ENCODE measurements at places on chromosomes 12 and 14.
A peak's percentile ranks its signal among the peaks of the same experiment; 100 is the strongest.

DNA sequence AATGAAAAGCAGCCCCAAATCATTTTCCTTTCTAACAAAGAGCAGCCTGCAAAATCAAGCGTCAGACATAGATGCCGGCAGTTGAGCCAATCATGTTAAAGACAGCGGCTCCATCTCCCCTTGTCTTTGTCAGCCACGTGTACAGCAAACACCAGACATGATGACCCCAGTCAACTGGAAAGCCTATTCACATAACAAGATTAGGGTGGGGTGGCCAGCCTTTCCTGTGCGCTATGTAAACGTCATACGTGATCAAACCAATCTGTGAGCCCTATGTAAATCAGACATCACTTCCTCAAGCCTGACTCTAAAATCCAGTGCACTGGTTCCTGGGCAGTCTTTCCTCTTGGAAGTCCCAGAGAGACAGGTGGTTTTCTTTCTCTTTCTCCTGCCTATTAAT, 9.9 kb upstream of the FICD start:
- DNase-seq = no peak

DNA sequence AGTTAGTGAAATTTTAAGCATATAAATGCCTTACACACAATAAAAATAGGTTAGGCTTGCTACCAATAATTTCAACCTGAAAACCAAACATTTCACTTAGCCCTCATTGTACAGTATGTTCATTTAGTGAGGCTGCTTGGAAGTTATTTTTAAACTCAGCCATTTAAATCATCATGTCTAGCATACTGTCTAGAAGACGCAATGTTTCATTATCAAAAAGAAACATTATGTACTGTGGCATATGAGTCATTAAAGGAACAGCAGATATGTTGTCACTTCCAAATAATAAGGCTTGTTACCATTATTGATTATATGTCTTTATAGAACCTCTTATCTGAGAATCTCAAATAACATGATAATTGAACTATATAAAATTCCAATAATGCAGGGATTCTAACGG, 304.7 kb downstream of the RMST start:
- no peak for DNase-seq

DNA sequence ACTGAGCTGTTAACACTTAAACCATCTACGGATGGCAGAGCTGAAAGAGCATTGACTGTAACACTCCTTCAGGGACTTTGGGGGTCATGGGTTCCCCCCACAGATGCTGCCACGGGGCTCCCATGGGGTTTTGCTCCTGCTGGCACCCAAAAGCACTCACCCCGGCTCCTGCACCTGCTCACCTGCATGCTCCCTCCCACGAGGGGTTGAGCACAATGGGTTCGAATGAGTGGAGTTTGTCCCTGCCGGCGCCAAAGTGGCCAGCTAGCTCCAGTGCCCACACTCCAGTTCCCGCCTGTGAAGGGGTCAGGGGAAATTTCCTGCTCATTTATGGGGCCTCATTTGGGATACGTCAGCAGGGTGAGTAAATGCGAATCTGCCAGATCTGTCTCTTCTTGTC, 40.7 kb downstream of the TNFAIP2 start:
- DNase-seq = no peak

- no peak for DNase-seq
Observed at GRCh38 chr12:39660101-39660500, 40.5 kb upstream of the ABCD2 start.

- DNase-seq = peak; percentile 25
Observed at GRCh38 chr14:37056473-37056872, 115.9 kb downstream of the SLC25A21 start.

DNA sequence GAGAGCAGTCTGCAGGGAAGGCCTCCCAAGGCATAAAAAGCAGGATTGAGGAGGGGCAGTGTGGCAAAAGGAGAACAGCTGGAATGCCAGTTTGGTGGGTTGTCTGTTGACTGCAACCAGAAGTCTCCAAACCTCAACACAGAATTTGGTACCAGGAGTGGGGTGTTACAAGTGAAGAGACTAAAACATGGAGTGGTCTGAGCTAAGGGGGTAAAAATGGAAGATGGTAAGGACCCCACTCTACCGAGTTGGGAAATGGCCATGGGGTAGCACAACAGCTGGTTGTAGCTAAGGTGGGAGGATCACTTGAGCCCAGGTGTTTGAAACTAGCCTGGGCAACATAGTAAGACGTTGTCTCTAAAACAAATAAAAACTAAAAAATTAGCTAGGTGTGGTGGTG, 17.8 kb upstream of the KLC1 start:
- no peak for DNase-seq

- DNase-seq = no peak
Observed at GRCh38 chr14:96370528-96370927, 7.2 kb downstream of the GSKIP start.

- peak; percentile 48 for DNase-seq
Observed at GRCh38 chr14:88614218-88614907, 51.5 kb downstream of the ZC3H14 start.

GRCh38 chr12:18057051-18057450, 32.9 kb downstream of the RERGL start:
- no peak for DNase-seq

GRCh38 chr12:3611860-3612703, 121.1 kb downstream of the PRMT8 start:
- DNase-seq = no peak

GRCh38 chr12:108768591-108769500, 37.5 kb upstream of the CORO1C start:
- DNase-seq = no peak

DNA sequence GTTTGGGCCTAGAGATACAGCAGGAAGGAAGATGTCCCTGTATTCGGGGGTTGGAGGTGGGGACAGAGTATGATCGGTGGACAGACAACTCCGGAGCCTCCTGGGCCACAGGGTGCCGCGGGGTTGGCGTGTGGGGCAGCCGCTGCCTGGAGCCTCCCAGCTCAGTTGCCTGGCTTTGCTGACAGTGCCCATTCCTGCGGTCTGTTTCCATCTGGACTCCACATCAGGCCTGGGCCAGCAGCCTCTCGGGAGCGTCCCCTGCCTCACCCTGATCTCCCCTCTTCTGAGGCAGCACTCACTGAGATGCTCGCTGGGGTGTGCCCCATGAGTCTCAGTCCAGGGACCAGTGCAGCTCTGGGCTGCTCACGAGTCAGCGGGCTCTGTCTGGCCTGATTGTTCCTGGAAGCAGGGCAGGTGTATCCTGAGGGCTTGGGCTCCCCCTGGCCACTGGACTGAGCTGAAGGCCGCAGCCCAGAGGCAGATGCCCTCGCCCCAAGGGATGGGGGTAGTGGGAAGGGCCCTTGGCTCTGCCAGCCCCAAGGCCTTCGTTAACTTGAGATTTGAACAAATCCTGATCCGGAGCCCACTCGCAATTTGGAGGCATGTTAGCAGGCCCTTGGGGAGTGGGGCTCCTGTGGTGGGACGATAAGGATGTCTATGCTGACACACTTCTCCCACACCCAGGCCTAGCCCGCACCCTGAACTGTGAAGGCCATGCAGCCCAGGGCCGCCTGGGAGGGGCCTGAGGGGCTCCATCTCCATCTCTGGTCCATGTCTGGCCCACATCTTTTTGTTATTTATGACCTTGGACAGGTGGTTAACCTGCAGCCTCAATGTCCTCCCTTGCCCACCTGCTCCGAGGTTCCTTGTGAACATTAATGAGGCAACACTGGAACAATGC, 7.5 kb downstream of the HIP1R start:
- DNase-seq = no peak

GRCh38 chr12:113222730-113223531, 1.7 kb downstream of the TPCN1 start:
- DNase-seq = peak; percentile 62

- no peak for DNase-seq
Observed at GRCh38 chr12:106767206-106767605, 7.3 kb upstream of the RIC8B start.
